ENCODE measurements at places on chromosomes 2 and 18. TPM values are rescaled to one million over a fixed set of nuclear protein-coding genes. Genes with fewer than 3 reads are reported as not detected.

Gene G6PC2
- total RNA-seq: not detected

Gene SCYGR1
- total RNA-seq: not detected

Gene RAB27B
- not detected for total RNA-seq

Gene LYPD6B
- total RNA-seq: 21.3 TPM

Gene IFIH1
- not detected for total RNA-seq

Gene ST8SIA3
- not detected for total RNA-seq

Gene GPR55
- total RNA-seq: not detected

Gene GRHL1
- total RNA-seq: 0.14 TPM

Gene SP5
- total RNA-seq: not detected

Gene MYOM1
- 0.06 TPM for total RNA-seq

Gene LOXHD1
- total RNA-seq: not detected

Gene SRD5A2
- total RNA-seq: not detected

Gene ADD2
- total RNA-seq: not detected

Gene PKDCC
- total RNA-seq: 36.9 TPM

Gene POLR1B
- 26.3 TPM for total RNA-seq

Gene APOB
- total RNA-seq: not detected

Gene C2orf72
- 27.9 TPM for total RNA-seq

Gene GALNT5
- total RNA-seq: not detected

Gene LPIN2
- total RNA-seq: 33.5 TPM

Gene RUFY4
- not detected for total RNA-seq

Data from G401 (cell line).